ENCODE measurements at places on chromosomes 16 and 17.

DNA sequence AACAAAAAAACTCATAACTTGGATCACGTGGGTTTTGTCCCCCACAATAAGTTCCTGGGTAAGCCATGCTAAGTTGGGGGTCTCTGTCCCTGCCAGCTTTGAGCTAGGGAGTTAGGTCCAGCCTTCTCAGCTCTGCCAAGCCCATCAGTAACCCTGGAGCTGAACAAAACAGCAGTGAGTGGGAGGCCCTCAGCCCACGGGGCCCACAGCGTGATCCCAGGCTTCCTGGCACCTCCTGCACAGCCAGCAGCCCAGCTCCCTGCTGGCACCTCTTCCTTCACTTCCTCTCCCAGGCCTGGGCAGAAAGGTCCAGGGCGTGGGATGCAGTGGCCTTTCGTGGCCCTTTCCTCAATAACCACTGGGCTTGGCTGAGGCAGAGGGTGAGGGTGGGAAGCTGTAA, 35.5 kb upstream of the CDC42EP4 start:
- no peak for DNase-seq

GRCh38 chr17:80456465-80457235, 19.8 kb downstream of the NPTX1 start:
- DNase-seq: no peak

- no peak for DNase-seq
Observed at GRCh38 chr17:82357394-82357793, 1.7 kb upstream of the TEX19 start.

GRCh38 chr16:85259115-85259831, 147.0 kb upstream of the CIBAR2 start:
- no peak for DNase-seq

DNA sequence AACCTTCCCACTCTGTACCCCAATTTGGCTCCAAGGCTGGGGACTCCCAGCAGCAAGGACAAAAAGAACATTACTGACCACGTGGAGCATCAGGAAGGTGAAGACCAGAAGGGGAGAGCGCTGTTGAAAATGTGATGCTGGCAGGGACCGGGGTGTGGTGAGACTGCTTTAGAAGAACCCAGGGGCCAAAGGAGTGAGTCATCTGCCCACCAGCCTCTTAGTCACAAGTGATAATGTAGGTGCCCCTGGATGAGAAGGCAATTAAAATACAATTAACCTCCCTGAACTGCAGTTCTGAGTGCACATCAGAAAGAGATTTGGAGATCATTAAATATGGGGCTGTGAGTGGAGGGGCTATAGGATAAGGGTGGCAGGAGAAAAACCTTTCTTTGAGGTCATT, 366.6 kb upstream of the CCL2 start:
- no peak for DNase-seq

GRCh38 chr17:69207151-69207550, 21.5 kb downstream of the ABCA10 start:
- DNase-seq: no peak

DNA sequence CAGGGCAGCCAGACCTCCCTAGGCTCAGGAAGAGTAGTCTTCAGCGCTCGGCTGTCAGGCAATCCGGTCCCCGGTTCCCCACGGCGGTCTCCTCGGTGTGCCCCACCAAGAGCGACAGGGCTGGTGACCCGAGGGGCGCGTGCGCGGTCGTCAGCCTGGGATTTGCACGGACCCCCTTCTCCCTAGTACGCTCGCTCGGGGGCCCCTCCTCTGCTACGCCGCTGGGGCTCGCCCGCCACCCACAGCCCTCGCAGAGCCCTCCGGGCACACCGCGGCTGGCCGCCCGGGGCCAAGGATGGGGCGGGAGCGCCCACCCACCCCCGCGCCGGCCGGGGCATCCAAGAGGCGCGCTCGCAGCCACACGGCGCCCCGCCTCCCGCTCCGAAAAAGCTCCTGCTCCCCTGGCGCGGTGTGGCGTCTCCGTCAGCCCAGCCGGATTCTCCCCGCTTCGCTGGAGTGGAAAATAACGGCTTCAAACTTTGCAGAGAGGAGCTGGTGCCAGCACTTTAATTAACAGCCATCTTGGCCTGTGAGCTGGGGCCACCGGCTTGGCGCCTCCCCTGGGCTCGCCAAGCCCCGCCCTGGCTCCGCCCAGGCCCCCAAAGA, 2.1 kb upstream of the C1QL1 start:
- DNase-seq: no peak

DNA sequence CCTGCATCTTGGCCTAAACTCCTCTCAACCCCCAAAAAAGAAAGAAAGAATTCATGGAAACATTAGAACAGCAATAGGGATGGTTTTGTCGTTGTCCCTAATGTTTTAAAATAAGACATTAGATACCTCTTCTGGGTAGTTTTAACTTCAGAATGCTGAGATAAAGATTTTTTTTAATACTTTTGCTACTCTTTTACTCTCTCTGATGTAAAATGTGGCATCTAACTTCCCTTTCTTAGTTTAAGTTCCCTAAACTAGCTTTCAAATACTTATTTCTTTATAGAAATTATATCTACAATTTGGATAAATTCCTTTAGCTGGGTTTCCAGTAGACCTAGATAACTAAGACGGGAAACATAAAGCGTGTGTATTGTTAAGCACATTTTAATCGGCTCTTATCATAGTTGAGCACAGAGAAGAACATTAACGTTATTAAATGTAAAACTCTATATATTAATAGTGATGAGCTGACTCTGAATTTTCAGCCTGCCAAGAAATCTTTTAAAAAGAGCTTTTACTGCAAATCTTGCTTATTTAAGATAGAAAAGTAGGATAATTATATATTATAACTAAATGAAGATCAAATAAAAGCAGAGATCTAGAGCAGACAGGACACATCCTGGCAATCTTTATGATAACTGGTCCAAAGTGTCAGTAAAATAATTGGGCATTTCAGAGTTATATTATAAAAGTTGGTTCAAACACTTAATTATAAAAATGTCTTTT, 183.2 kb downstream of the CYB561 start:
- DNase-seq: no peak

DNA sequence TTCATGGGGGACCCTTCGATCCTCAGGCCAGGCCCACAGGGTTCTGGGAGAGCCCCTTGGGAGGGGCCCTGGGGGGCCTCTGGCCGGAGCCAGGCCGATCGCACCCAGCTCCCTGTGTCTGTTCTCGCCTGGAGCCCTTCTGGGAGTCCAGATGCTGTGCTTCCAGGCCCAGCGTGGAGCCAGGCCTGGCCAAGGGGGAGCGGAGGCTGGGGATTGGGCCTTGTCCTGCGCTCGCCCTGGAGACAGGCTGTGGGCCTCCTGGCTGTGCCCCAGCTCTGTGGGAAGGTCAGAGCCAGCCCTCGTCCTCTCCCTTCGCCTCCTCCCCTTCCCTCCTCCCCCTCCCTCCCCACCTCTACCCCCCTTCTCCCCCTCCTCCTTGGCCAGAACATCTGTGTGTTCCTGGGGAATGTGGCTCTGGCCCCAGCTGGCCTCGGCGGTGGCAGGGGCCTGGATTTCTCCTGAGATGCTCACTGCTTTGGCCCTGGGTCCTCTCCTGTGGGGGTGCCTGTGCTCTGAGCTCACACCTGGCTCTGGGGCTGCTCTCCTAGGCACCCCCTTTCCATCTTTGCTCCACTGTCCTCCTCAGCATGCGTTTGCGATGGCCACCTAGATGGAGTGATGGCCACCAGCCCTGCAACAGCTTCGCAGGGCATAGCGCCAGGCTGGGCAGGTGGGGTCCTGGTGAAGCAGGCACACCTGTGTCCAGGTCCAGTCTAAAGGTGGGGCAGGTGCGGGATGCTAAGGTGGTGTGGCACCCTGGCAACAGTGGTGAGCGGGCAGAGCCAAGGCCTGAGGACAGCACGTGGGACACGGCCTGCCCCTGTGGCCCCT, 90.6 kb upstream of the CIBAR2 start:
- no peak for DNase-seq

- DNase-seq: no peak
Observed at GRCh38 chr17:66831383-66832210, 3.3 kb upstream of the CACNG5 start.

GRCh38 chr16:22126037-22126558, 33.8 kb downstream of the VWA3A start:
- DNase-seq: no peak

DNA sequence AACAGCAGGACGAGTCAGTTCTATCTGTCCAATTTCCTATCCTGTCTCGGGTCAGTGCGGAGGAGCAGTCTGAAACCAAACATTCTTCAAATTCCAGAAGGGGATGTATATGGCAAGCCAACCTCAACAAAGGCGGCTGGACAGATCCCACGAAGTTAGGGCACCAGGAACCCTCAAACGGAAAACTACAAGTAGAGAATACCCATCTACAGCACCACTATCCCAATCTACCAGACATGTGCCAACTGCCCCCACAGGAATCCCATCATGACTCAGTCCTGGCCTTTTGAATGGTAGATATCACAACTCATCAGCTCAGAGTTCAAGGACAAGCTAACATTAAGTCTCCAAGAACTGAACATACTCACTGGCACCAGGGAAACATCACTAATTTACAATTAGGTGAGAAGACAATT, 2.3 kb downstream of the NAT9 start:
- no peak for DNase-seq

GRCh38 chr16:27636453-27637240, 86.7 kb downstream of the KATNIP start:
- no peak for DNase-seq

DNA sequence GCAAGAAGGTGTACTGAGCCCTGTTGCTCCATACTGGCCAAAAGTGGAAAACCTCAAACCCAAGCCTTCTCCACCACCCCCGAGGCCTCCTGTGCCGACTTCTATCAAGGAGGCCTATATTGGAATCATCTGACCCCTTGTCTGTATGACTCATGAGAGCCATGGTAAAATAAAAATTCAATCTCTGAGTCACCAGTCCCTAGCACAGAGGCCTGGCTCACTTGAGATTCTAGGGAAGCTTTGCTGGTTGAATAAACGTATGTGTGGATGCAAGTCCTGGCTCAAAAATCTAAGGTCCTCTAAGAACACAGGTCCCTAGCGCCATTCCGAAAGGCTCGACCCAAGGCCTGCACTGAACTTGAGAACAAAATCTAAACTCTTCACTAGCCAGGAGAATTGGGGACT, 15.0 kb downstream of the NSMCE1 start:
- no peak for DNase-seq

DNA sequence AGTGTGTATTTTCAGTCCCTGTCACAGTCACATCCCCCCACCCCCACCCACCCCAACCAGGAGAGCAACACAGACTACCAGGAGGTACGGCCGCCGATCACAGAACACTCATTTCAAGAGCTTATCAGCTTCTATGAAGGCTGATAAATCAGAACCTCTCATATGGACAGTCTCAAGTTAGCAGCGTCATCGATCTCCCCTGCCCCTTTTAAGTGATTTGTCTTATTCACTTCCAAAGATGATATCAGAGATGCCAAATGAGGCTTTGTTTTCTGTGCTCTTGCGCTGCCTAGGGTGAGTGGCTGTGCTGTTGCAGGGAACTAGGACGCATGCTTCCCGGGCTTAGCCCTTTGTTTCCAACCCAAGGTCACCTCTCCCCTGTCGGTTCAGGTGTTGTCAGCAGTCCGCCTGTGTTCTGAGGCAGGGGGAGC, 26.8 kb upstream of the PMFBP1 start:
- no peak for DNase-seq

- DNase-seq: no peak
Observed at GRCh38 chr17:8712698-8713097, 31.9 kb downstream of the CCDC42 start.

- DNase-seq: no peak
Observed at GRCh38 chr16:58084635-58085034, 44.5 kb downstream of the CFAP20 start.

DNA sequence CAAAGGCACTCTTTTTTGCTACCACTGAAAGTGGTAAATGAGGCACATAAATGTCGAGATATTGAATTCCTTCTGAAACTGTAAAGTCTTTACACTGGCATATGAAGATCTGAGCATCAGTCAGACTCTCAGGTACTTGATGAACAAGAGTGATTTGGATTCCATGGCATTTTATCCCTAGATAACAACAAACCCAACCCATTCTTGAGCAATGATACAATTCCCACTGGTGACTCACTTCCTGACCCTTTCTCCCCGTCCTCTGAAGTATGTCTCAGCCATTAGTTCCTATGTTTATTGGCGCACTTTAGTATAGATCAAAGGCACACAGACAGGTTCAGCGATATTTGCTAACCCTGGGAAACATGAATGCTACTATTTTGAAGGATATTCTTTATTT, 147.0 kb upstream of the RBFOX1 start:
- DNase-seq: no peak

- DNase-seq: no peak
Observed at GRCh38 chr16:27235938-27236245, 32.6 kb downstream of the KDM8 start.

GRCh38 chr17:40582328-40582901, 17.1 kb upstream of the CCR7 start:
- DNase-seq: no peak

GRCh38 chr16:60681043-60681442, 1355.2 kb downstream of the CDH8 start:
- DNase-seq: no peak

DNA sequence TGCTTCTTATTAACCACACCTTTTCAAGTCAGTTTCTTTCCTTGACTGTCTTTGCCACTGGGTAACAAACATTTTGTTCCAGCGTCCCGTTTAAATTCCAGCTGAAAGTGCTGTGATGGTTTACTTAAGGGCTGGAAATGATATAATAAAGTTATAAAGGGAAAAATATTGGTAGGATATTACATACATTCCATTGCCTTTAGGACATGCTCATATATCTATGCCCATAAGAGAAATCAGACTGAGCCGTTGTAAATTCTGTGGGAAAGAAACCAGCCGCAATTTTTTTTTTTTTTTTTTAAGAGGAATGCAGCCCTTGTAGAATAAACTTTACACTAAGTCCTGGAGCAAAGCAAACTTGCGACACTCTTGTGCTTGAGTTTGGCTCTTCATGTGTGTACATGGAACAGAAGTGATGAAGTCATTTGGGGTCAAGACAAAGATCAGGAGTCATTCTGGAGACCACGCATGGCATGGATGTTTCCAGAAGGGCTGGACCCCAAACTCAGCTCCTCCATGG, 210.9 kb downstream of the XYLT1 start:
- no peak for DNase-seq

DNA sequence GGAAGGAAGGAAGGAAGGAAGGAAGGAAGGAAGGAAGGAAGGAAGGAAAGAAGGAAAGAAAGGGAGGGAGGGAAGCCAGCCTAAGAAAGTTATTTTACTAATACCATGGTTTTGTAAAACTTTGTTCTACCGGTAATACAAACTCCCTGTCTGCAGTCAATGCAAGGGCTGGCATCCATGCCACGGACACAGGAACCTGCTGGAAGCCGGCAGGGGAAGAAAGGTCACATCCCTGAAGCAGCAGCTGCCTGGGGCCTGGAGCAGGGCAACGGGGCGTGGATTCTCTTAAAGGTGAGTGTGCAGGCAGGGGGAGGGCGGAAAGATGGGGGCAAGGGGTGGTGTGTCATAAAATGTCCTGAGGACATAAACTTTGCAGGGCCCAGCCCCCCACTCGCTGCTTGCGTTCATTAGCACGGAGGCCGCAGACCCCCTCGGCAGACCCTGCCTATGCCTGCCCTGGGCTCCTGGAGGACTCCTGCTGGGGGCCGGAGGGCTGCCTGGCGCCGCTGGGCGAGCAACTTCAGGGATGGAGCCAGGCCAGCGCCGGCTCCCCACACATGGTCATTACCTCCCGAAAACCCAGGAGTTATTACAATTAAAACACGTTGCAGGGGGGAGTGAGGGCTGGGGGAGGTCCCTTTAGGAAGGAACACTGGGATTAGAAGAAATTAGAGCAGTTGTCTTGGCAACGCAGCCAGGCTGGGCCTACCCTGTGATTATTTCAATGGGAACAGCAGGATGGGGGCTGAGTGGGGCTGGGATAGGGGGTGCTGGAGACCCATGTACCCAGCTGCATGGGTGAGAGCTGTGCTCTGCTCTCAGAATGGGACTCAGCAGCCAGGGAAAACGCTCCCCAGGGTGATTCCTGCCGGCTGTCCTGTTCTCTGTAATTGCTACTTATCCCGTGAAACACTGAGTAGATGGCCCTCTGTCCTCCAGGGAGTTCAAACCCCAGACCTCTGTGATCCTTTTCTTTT, 257.9 kb downstream of the SOX9 start:
- no peak for DNase-seq

Data from stimulated activated CD4-positive, alpha-beta T cell treated with anti-CD3 and anti-CD28 coated beads, Interleukin-2, amount 100 ng/mL, for 24 hours (primary cell).